ENCODE measurements at places on chromosomes 12 and 14. TPM values are rescaled to one million over a fixed set of nuclear protein-coding genes. Genes with fewer than 3 reads are reported as not detected.
A peak's percentile ranks its signal among the peaks of the same experiment; 100 is the strongest.

Gene C12orf54
- total RNA-seq = not detected

Gene KRT81
- total RNA-seq = 1.0 TPM

Gene TAS2R30
- total RNA-seq = 3.2 TPM

Gene SLC8A3
- 0.06 TPM for total RNA-seq

Gene BEST3
- not detected for total RNA-seq

Gene SMIM41
- total RNA-seq = not detected

Gene ITPR2
- 44.5 TPM for total RNA-seq

Gene DCN
- 6.8 TPM for total RNA-seq

DNA sequence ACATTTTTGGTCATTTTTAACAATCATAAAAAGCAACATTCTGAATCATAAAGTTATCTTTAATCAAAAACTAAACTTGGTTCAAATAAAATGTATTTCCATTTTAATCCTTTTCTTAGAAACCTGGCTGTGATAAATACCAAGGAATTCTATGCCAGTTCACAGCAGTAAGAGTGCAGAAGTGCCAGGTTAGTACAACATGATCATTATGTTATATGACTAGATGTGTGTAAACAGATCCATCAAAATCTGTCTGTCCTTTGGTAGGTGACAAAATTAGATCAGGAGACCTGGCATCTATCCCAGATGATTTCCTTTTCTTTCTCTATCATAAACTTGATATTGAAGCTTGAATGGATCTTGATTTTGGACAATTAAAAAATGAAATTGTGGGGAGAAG is 200.6 kb upstream of the STXBP6 start:
- DNase-seq = no peak

- DNase-seq = no peak
These were observed 916.1 kb downstream of the GALC start for GRCh38 chr14:87076922-87077321.

GRCh38 chr12:119136811-119137410 is 41.8 kb upstream of the HSPB8 start:
- DNase-seq = no peak

GRCh38 chr12:92462049-92462448 is 240.7 kb upstream of the PLEKHG7 start:
- DNase-seq = no peak

DNA sequence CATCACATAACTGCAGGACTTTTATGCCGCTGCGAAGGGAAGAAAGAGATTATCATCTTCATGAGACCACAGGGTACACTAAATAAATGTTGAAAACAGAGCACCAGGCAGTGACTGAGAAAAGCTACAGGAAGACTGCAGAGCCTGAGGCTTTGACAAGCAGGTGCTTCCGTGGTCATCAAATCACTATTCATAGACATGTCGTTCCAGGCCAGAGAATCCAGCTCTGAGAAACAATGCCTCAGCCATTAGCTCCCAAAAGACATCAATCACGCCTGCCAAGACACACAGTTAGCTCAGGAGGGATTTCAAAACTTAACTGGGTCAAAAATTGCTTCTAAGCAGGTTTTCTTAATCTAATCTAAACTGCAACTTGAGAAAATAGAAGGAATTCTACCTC is 47.2 kb upstream of the GARIN6 start:
- no peak for DNase-seq

GRCh38 chr12:73465106-73465505 is 1072.5 kb upstream of the ATXN7L3B start:
- DNase-seq = no peak

- no peak for DNase-seq
These were observed 30.4 kb downstream of the CCDC92 start for GRCh38 chr12:123942238-123942653.

DNA sequence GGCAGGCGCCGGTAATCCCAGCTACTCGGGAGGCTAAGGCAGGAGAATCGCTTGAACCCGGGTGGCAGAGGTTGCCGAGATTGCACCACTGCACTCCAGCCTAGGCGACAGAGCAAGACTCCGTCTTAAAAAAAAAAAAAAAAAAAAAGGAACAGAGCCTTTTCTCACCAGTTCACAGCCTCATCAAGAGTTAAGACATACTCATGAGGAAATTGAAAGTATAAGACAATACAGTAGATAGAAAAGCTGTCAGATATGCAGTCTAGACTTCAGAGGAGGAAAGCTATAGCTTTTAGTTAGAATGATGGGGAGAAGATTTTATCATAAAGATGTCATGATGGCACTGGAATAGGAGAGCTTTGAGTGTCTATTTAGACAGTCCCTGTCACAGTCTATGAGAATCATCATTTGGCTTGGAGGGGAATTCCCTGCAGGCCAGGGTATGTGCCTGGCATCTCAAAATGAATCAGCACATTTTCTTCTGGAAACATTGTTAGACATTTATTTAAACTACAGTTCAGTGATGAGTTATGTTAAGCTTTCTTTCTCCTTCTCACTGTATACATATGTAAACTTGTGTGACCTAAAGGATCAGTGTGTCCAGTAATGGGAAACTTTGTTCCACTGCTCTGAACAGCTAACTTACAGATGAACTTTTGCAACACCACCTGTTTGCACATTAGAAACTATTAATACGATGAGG is 2.9 kb upstream of the RAB35 start:
- DNase-seq = no peak

GRCh38 chr12:57063991-57064685 is 14.2 kb upstream of the MYO1A start:
- peak; percentile 75 for DNase-seq
